ENCODE measurements at places on chromosomes 16 and 17.

- peak; percentile 40 for DNase-seq
Observed at GRCh38 chr17:75059369-75060345, 12.6 kb downstream of the KCTD2 start.

GRCh38 chr16:54926166-54926838 lies 4.4 kb upstream of the IRX5 start:
- no peak for DNase-seq

DNA sequence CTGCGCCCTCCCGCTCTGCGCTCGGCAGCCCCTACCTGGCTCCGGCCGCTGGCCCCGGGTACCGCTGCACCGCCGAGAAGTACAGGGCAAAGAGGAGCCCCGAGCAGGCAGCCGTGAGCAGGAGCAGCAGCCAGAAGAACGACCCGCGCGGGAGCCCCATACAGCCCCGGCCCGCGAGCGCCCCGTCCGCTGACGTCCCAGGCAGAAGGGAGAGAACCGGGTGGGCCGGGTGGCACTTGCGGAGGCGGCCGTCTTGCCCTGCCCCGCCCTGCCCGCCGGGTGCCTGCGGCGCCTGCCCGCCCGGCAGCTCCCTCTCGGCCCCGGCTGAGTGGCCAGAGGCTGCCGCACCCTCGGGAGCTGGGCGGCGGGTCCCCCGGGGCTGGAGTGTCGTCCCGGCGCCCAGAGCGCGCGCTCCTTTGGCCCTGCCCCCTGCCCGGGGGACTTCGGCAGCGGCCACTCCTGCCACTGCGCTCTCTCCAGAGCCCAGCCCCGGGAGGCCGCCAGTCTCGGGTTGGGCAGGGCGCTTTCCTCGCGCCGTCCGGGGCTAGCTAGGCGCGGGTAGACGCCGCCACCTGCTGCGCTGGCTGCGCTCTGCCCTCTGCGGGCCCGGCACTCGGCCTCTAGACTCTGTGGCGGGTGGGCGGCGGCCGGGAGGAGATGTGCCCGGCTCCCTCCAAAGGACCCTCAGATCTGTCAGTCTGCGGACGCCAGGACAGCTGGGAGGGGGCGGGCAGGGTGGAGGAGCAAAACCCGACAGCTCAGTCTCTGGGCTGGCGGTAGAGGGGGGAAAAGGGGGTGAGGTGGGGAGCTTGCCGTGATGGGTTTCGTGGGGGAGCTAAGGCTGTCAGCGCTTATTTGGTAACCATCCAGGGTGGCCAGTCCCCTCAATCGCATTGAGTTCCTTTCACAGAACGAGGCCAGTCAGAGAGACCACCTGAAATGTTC lies at the start of gene ST6GALNAC2:
TSS of gene ST6GALNAC2 (minus strand) at position 212 of the 945 bp plus-strand sequence. CDS start at position 160, 52 bp downstream.
- peak; percentile 48 for DNase-seq

- no peak for DNase-seq
Observed at GRCh38 chr16:81307770-81308169, 7.0 kb upstream of the GAN start.

- DNase-seq = no peak
Observed at GRCh38 chr16:83136924-83137323, 510.2 kb downstream of the CDH13 start.

- DNase-seq = peak; percentile 80
Observed at GRCh38 chr16:75471723-75472633, 7.5 kb upstream of the TMEM170A start.

- no peak for DNase-seq
Observed at GRCh38 chr16:48378836-48379235, 6.4 kb downstream of the SIAH1 start.

- DNase-seq = no peak
Observed at GRCh38 chr17:50157891-50158290, 7.4 kb upstream of the PPP1R9B start.

GRCh38 chr17:28643983-28644786 lies 773 bp downstream of the BLTP2 start:
- DNase-seq = no peak

GRCh38 chr16:88576307-88576706 lies 6.1 kb downstream of the ZC3H18 start:
- no peak for DNase-seq

- DNase-seq = peak; percentile 42
Observed at GRCh38 chr16:57042157-57043111, 49.9 kb upstream of the CPNE2 start.

GRCh38 chr17:37168731-37169353 lies 206.9 kb upstream of the C17orf78 start:
- no peak for DNase-seq

GRCh38 chr17:37047631-37048104 lies 98.9 kb downstream of the AATF start:
- peak; percentile 93 for DNase-seq

- no peak for DNase-seq
Observed at GRCh38 chr17:73553311-73553710, 90.9 kb downstream of the SDK2 start.

DNA sequence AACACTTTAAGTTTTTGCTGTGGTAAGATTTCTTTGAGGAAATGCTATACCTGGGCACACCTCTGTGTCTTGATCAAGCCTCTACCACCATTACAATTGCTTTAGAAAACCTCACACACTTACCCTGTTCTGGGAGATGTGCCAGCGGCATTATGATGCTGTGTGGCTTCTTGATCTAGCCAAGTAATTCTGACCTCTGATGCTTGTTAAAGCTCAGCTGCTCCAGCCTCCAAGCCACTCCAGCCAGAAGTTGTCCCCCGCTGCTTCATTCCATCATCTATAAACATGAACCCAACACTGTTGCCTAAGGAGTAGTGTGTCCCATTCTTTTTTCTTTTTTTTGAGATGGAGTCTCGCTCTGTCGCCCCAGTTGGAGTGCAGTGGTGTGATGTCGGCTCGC lies 60.1 kb downstream of the CYLD start:
- no peak for DNase-seq

GRCh38 chr16:88084881-88085280 lies 133.6 kb downstream of the BANP start:
- DNase-seq = no peak

DNA sequence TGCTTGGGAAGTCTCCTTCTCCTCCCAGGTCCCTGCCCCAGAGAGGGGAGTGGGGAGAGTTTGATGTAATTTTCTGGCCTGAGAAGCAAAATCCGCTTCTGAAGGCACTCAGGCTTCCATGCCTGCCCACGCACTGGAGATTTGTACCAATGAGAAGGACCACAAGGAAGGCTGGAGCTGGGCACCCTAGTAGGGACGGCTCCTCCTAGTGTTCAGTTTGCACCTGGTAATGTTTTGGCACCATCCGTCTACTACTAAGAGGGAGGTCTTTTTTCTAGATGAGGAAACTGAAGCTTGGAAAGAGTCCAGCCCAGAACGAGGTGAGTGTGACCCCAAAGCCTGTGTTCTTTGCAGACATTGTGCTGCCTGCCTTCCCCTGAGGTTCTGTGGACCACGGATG lies 83.6 kb upstream of the NLRP1 start:
- no peak for DNase-seq

DNA sequence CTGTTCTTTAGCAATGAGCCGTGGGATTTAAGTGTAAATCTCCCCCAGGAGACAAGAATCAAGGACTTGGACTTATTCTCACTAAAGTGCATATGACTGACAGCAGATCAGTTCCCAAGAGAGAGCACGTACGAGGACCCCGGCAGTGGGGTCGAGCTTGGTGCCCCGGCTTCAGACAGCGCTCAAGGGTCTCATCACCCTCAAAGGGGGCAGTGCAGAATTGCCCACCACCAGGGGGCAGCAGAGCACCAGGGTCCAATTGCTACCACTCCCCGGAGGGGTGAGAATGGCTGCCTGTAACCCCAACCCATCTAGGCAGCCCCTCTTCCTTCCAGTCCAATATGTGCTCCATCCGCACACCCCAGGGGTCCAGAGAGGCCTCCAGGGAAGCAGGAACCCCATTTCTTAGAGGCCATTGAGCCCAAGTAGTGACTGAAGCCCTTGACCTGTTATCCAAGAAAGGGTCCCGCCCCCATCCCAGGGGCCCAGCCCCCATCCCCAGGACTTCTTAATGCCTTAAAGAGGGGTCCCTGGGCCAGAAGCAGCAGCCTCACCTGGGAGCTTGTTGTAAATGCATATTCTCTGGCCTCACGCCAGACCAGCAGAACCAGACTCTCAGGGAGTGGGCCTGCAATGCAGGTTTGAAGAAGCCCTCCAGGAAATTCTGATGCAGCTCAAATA lies 86.1 kb downstream of the ZDHHC7 start:
- peak; percentile 32 for DNase-seq

- no peak for DNase-seq
Observed at GRCh38 chr17:28549236-28550132, 2.9 kb downstream of the UNC119 start.

- DNase-seq = peak; percentile 68
Observed at GRCh38 chr17:77424585-77425344, 284.0 kb downstream of the SEC14L1 start.

- DNase-seq = peak; percentile 17
Observed at GRCh38 chr16:50154420-50154950, 1.4 kb downstream of the TENT4B start.

- no peak for DNase-seq
Observed at GRCh38 chr17:50129728-50130558, at the start of gene SAMD14. TSS of gene SAMD14 (minus strand) at chr17:50130160. CDS start at chr17:50124959, 5,201 bp downstream.

Data from head of caudate nucleus (tissue), 42 donors.